Activated T-helper 17 cell treated with anti-CD3 and anti-CD28 coated beads, Interleukin-2, amount 50 U/mL, for 72 hours (primary cell): ENCODE measurements at places on chromosomes 12 and 14.

GRCh38 chr12:94938583-94938982, 64.9 kb downstream of the NDUFA12 start:
- peaks cover 23% of the 10 kb centered on the region for H3K4me1 ChIP-seq
- H3K4me3 ChIP-seq = no peak overlapping the region
- H3K36me3 ChIP-seq = no peaks in the 10 kb centered on the region
- no peak overlapping the region for H3K27ac ChIP-seq

GRCh38 chr14:81485781-81486180, 47.9 kb downstream of the SEL1L start:
- peaks cover 95% of the 10 kb centered on the region for H3K36me3 ChIP-seq
- H3K4me3 ChIP-seq = no peak overlapping the region
- ATAC-seq = no peak
- H3K4me1 ChIP-seq = no peaks in the 10 kb centered on the region

- peaks cover 39% of the 10 kb centered on the region for H3K4me1 ChIP-seq
- no peak overlapping the region for H3K27ac ChIP-seq
These were observed 716 bp upstream of the PTGDR start for GRCh38 chr14:52266782-52267181.

GRCh38 chr12:108697905-108698304, 33.4 kb downstream of the CORO1C start:
- H3K27me3 ChIP-seq = no peaks in the 10 kb centered on the region
- no peak overlapping the region for H3K4me3 ChIP-seq
- H3K36me3 ChIP-seq = peaks cover 47% of the 10 kb centered on the region
- H3K27ac ChIP-seq = no peak overlapping the region
- peaks cover 41% of the 10 kb centered on the region for H3K4me1 ChIP-seq

DNA sequence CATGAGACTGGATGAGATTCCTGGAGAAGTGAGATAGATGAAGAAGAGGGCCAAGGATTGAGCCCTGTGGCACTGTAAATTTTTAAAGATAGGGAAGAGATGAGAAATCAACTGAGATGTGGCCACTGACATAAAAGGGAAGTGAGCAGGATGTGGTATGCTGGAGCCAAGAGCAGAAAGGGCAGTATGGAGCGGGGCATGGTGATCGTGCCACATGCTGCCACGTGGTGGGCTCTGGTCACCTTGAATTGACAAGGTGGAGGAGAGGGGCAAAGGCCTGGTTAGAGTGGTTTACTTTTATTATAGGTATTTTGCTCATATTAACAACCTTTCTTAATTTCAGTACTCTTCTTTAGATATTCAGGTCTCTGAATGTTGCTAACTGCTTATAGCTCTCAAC, 257.9 kb downstream of the NEDD1 start:
- no peaks in the 10 kb centered on the region for H3K4me1 ChIP-seq
- no peak for ATAC-seq
- H3K27ac ChIP-seq = no peak overlapping the region
- H3K4me3 ChIP-seq = no peak overlapping the region
- no peaks in the 10 kb centered on the region for H3K36me3 ChIP-seq

GRCh38 chr12:70101064-70101463, 142.2 kb upstream of the CNOT2 start:
- ATAC-seq = no peak
- H3K27ac ChIP-seq = no peak overlapping the region
- no peak overlapping the region for H3K4me3 ChIP-seq
- no peaks in the 10 kb centered on the region for H3K36me3 ChIP-seq

- no peaks in the 10 kb centered on the region for H3K4me1 ChIP-seq
- H3K36me3 ChIP-seq = no peaks in the 10 kb centered on the region
- no peak overlapping the region for H3K4me3 ChIP-seq
- H3K27me3 ChIP-seq = no peaks in the 10 kb centered on the region
These were observed 350.1 kb upstream of the ATP2B1 start for GRCh38 chr12:90058704-90059103.

DNA sequence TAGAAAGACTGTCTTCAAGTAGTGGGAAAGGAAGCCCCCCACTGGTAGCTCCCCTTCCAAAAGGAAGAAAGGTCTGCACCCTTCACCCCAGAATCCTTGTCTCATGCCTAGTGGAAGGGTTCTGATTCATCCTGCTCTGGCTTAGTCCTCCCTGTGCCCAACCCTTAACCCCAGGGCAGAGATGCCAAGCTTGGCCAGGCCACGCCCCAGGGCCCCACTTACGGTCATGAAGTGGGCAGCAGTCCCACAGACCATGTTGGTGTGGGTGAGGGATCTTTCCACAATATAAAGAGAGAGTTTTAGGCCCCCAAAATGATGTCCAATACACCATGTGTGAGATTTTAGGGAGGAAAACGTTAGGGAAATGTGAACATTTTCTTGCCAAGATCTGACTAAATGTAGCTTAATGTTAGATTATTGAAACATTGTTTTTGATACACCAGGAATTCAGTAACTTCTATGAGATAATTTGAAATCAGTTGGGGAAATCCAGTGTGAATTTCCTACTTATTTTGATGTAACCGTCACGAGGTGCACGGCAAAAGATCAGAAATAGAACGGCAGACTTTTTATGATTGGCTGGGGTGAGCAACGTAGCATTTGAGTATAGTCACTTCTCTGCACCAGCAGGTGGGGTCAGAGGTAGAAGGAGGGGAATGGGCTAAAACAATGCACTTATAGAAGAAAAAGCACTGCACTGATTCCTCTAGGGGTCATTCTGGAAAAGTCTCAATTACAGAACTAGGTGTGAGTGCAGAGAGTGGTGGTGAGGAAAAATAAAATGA, 8.2 kb upstream of the SSPN start:
- H3K27me3 ChIP-seq = peaks cover 27% of the 10 kb centered on the region
- H3K27ac ChIP-seq = no peak overlapping the region
- no peak for ATAC-seq
- no peak overlapping the region for H3K4me3 ChIP-seq
- no peaks in the 10 kb centered on the region for H3K4me1 ChIP-seq
- H3K36me3 ChIP-seq = no peaks in the 10 kb centered on the region

DNA sequence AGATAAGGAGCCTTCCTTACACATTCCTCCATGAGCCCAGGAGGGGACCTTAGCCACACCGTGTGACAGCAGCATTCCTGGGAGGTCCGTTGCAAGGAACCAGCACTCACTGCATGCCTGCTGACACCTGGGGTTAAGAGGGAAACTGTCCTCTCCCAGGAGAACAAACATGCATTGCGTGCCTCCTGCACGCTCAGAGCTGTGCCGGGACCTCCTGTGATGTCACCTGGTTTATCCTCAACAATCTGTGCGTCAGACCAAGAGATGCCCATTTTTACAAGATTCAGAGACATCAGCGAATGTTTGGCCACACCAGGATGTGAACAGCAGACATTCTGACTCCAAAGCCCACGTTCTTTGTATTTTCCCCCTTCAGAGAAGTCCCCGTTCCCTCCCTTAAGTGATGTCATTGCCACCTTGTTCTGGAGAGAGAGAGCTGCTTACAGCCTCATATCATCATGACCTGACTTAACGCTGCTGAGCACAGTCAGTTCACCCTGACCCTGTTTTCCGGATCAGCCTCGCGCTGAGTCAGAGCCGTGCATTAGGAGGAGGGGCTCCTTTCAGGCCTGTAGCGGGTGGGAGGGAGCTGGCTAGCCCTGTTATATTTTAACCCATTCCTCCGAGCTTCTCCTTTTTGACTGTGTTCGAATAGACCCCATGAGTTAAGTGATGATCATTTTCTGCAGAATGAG, 36.2 kb downstream of the TMEM120B start:
- peaks cover 18% of the 10 kb centered on the region for H3K36me3 ChIP-seq
- no peaks in the 10 kb centered on the region for H3K4me1 ChIP-seq
- H3K4me3 ChIP-seq = no peak overlapping the region
- peak; percentile 63 for ATAC-seq

DNA sequence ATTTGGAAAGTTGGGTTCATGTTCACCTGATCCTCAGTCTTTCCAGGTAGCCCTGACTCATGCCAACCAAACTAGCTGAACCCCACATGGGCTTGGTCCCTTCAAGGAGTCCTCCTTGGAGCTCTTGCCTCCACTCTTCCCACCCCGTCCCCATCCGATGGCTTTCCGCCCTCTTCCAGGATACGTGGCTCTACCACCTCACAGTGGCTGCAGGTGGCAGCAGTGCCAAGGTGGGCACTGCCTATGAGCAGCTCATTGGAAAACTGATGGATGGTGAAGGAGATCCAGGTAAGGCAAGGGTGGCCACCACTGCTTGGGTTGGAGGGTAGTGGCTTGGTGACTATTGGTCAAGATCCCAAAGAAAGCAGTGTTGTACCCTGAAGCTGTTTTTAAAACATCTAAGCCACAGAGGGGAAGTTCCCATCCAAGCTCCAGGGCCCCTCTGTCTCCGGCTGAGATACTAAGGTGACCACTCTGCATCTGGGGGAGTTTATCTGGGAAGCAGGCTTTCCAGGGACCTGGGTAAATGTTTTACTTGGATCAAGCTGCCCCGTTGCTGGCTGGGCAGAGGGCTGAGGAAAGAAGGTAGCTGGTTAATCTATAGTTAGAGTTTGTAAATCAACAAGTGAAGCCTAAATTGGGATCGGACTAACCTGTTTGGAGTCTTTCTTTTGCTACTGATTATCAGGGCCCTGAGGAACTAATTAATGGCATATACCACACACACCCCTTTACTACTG, 23.7 kb downstream of the PIGH start:
- H3K4me1 ChIP-seq = no peaks in the 10 kb centered on the region
- ATAC-seq = no peak
- no peaks in the 10 kb centered on the region for H3K36me3 ChIP-seq
- H3K27me3 ChIP-seq = no peaks in the 10 kb centered on the region

- no peak for ATAC-seq
- H3K27me3 ChIP-seq = peaks cover 9% of the 10 kb centered on the region
- no peaks in the 10 kb centered on the region for H3K36me3 ChIP-seq
- H3K27ac ChIP-seq = peak overlapping the region; percentile 9
- no peak overlapping the region for H3K4me3 ChIP-seq
- H3K4me1 ChIP-seq = peaks cover 10% of the 10 kb centered on the region
These were observed 12.2 kb downstream of the MMP14 start for GRCh38 chr14:22848351-22849164.

- no peak for ATAC-seq
- no peak overlapping the region for H3K4me3 ChIP-seq
- no peak overlapping the region for H3K27ac ChIP-seq
These were observed 55.2 kb downstream of the SPTB start for GRCh38 chr14:64824471-64824870.

- no peak overlapping the region for H3K27ac ChIP-seq
- peaks cover 4% of the 10 kb centered on the region for H3K27me3 ChIP-seq
- peaks cover under 1% of the 10 kb centered on the region for H3K4me1 ChIP-seq
- H3K36me3 ChIP-seq = no peaks in the 10 kb centered on the region
These were observed 41.2 kb upstream of the MED13L start for GRCh38 chr12:116318576-116319232.

DNA sequence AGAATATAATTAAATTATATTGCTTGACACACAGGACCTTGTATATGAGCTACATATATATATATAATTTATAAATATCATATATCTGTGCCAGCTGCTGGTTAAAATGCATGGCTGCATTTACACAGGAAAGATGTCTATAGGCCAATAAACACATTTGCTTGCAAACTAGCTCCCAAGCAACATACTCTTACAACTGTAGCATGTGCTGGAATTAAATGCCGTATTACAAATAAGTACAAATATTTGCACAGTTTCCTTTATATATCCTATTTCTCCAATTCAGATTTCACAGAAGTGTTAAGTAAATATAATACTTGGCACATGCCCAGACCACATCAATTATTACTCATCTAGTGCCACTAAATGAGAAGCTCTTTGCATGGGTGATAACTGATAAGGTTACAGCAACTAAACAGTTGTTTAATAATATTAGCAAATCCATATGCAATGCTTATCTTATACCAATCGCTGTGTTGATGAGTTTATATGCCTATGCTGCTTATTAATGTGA, 66.7 kb upstream of the E2F7 start:
- H3K27me3 ChIP-seq = no peaks in the 10 kb centered on the region
- no peaks in the 10 kb centered on the region for H3K36me3 ChIP-seq
- H3K4me1 ChIP-seq = no peaks in the 10 kb centered on the region
- no peak for ATAC-seq
- no peak overlapping the region for H3K4me3 ChIP-seq
- H3K27ac ChIP-seq = no peak overlapping the region
